ENCODE measurements at places on chromosomes 3 and 15. TPM values are rescaled to one million over a fixed set of nuclear protein-coding genes. Genes with fewer than 3 reads are reported as not detected.

MKRN3 gene
- total RNA-seq, result 3.4 TPM

ADCY5 gene
- 32.2 TPM for total RNA-seq

DNA sequence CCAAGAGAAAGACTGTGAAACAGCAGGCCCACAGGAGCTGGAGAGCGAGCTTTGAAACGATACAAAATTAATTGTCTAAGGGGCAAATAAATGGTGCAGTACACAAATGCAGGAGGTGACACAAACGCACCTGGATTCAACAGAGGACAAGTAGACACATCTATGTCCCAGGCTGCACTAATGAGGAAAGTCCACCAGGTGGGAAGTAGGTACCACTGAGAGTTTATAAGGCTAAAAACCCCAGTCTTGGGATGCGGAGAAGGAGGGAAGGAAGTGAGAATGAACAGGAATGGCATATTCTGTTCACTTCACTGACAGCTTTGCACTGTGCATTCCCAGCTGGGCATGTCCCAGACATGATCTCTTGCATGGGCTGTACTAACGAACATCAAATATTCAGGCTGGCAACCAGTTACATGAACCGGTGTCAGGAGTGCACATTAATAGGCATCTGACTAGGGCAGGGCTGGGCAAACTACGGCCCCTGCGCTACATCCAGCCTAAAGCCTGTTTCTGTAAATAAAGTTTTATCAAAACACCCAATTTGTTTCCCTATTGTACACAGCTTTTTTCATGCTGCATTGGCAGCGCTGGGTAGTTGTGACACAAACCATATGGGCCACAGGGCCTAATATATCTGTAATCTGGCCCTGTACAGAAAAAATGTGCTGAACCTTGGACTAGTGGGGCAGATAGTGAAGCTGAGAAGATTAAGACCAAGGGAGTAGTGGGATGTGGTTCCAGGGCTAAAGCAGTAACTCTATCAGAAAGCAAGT is 107.0 kb downstream of the IGF2BP2 start:
- no peak for DNase-seq

DNA sequence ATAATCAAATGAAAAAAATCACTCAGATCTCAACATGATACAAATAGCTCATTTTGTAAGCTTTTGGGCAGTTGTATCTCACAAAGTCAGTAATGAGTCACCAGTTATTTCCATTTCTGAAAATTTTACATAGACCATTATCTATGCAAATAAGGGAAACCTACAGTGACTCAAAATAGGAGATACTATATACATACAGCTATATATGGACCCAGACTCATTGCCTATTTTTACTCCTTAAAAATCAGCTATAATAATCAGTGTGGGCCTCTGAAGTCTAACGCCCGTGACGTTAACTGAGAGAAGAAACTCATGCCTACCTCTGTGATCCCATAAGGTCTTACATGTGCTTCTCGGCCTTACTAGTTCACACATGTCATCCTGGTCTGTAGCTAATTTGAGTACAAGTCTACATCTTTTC is 31.6 kb downstream of the LRIG1 start:
- DNase-seq, result no peak

DNA sequence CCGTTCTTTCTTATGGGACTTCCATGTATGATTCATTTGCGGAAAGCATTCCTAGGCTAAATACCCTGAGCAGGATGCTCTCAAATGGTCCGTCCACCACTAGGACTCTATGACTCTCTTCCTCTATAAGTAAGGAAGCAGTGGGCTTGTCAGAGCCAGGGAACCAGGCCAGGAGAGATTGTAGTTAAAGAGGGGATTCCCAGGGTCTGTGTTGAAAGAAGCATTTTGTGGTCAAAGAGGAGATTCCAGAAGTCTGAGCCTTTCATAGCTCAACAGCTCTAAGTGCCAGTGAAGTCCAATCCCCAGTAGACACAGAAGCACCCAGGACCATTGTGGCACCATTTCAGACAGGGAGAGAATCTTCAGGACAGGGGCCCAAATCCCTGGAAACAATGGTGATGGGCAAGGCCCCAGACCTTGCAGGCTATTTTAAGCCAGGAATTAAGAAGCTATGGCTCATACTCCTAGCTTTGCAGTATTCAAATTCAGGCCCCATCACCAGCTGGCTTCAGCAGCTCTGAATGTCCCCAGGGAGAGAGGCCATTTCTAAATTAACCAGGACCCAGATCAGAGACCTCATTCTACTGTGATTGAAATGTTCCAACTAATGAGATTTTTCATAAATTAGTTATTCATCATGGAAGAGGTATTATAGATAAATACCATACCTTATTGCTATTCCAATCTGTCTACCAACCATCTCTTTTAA is 81.7 kb downstream of the CD47 start:
- DNase-seq, result no peak

- DNase-seq, result peak; percentile 56
These were observed 887 bp downstream of the OXTR start for GRCh38 chr3:8768364-8769087.

ROBO2 gene
- total RNA-seq, result 2.9 TPM

KCNAB1 gene
- total RNA-seq, result 15.1 TPM

DNA sequence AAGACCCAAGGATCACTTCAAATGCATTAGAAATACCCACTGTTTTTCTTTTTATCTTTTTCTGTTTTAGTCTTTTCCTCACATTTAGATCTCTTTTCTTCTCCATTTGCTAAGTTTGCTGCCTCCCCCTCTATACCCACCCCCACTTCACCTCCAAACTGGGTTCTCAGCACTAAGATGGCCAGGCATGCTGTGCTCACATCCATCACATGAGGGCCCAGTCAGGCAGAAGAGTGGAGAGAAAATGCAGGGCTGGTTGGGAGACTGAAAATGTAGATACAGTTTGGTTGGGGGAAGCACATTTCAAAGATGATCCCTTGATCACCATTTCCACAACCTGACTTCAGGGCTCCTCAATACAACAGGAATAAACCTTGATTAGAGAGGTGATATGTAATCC is 8.7 kb downstream of the GAP43 start:
- no peak for DNase-seq

DNA sequence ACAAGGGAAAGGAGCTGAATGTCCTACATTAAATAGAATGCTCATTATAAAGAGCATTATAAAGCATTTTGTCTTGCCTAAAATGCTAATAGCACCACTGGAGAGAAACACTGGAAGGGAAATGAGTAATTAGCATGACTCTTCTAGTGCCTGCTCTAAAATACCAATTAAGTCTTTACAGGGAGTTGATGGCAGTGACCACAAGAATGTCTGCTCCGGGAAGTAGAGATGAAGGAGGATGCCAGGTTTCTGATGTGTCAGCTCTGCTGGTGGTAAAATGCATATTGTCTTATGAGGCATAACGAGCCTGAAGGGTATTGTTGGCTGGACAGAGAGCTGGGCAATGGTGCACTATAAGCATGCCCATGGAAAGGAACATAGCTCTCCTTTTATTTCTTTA is 49.5 kb downstream of the MYLK start:
- no peak for DNase-seq

RLBP1 gene
- total RNA-seq, result not detected

DNA sequence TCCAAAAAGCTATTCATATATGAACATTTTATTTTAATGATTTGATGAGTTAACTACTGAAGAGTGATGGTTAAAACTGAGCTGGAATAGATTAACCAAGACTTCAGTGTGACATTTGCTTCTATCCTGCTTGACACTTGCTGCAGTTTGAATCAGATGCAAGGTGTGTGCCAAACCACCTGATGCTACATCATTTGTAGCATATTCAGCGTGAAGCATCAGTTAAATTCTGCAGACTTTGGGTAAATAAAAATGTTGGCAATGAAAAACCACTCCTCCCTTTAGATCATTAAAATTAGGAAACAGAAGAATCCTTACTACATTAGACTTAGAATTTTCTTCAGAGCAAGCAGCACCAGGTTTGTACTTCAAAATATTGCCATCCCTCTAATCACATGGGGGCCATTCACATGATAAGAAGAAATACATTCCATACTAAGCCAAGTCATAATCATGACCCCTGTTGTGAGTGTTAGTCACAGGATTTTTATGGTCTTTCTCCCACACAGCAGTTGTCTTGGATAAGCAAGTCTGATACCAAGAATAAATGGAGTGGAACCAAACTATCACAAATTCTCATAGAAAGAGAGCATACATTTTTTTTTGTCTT is 160.7 kb upstream of the TNIK start:
- no peak for DNase-seq

- no peak for DNase-seq
These were observed 13.7 kb downstream of the C3orf62 start for GRCh38 chr3:49263159-49263889.

TM4SF18 gene
- total RNA-seq, result 6.2 TPM

DNA sequence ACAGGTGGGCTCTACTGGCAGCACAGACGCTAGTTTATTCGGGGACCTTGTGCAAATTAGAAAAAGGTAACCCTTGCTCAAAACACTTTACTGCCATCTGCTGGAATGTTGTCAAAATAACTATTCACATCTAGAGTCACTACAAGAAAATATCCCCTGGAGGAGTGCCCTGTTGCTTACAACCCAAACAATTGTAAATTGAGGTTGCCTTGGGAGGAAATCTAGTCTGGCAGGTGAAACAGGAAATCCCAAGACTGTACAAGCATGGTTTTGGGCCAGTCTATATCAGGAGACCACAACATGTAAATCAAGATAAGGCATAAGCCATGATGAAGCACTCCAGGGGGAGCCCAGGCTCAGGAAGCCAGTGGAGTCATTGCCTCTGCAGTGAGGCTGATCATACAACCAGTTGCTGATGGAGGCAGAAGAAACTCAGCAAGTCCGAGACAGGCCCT is 136.8 kb upstream of the ACP3 start:
- no peak for DNase-seq

- no peak for DNase-seq
These were observed 56.0 kb downstream of the CNTN4 start for GRCh38 chr3:2154621-2155020.

SLC12A1 gene
- not detected for total RNA-seq

- DNase-seq, result no peak
These were observed 24.5 kb downstream of the ABHD6 start for GRCh38 chr3:58261954-58262666.

EOMES gene
- not detected for total RNA-seq

- DNase-seq, result no peak
These were observed 12.2 kb downstream of the SLCO2A1 start for GRCh38 chr3:134017490-134017889.

TICRR gene
- not detected for total RNA-seq

DNA sequence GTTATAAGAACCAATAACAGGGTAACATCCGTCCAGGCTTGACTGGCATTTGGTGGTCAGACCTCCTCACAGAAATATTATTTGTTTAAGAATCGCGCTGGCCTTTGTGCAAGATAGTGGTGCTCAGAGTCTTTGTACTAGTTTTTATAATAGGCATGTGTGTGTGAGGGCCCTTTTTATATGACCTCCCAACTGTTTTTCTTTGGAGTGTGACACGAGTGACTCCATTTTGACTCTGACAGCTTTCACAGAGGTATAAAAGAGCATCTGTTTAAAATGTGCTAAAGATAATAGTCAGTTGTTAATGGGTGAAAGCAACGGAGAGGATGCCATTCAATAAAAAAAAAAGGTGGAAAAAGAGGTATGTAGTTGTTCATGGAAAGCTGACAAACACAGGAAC is 110.4 kb downstream of the IL1RAP start:
- DNase-seq, result no peak

PAK6 gene
- total RNA-seq, result not detected

GRCh38 chr3:178385280-178385952 is 150.8 kb upstream of the KCNMB2 start:
- DNase-seq, result no peak

DNA sequence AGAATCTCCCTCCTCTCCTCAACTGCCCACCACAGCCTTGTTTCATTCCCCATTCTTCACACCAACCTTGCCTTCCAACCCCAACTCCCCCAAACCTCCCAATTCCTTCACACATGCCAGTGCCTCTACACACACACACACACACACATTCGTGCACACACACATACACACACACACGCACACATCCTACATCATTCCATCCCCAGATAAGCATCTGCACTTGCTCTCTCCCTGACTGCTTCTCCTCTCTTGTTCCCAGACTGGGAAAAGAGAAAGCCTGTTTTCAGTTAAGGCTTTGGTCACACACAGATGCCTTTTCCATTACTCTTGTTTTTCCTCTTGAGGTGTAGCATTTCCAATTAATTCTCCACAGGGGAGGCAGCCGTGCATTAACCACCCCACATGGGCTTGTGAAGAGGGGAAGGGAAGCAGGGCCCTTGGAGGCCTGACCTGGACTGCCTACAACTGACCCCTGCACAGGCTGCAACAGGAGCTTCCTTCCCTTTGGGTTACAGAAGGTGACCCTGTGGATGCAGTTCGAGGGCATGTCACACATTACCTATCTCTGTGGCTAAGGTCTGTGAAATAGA is 32.0 kb upstream of the BOC start:
- DNase-seq, result no peak

DNA sequence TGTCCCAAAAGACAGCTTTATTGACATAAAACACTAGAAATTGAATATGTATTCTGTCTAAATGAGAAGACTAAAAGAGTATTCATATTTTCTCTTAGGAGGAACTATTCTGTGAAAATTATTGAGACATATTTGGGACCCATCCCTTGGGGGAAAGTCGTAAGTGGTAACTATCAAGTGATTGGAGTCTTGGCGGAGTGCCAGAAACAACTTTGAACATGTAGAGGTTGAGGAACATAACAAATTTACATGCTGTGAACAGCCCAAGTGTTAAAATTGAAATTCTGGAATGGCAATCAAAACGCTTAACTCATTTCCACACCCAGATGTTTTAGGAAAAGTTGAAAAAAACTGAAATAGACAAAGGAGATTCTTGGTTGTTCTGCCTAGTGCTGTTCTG is 1034.6 kb downstream of the NSUN3 start:
- no peak for DNase-seq

- peak; percentile 51 for DNase-seq
These were observed 15.7 kb downstream of the KIF9 start for GRCh38 chr3:47266709-47267489.

- DNase-seq, result no peak
These were observed 161.3 kb downstream of the ABHD5 start for GRCh38 chr3:43852066-43852465.

- DNase-seq, result no peak
These were observed 24.1 kb upstream of the STT3B start for GRCh38 chr3:31508452-31509146.

GRCh38 chr15:24318981-24319380 is 356.6 kb upstream of the NPAP1 start:
- DNase-seq, result no peak

DNA sequence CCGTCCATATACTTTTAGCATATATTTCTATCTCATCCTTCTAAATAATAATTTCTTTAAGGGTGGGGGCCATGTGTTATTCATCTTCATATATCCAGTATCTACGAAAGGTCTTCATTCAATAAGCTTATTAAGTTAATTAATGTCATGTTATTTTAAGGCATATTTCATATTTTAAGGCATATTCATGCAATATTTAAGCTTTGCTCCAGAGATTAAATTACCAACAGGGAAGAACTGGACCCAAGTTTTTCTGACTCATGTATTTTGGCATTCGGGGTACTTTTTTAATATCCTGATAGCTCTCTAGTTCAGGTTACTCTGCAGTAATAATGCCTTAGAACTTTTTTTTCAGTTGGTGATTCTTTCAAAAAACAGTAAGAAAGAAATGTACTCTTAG is 27.4 kb downstream of the PHC3 start:
- no peak for DNase-seq

MUSTN1 gene
- total RNA-seq, result 132 TPM

TMC3 gene
- total RNA-seq, result not detected

- no peak for DNase-seq
These were observed 1273.0 kb downstream of the OTOL1 start for GRCh38 chr3:162769564-162769963.
